Stimulated activated CD4-positive, alpha-beta T cell treated with anti-CD3 and anti-CD28 coated beads, Interleukin-12 subunit alpha, Interleukin-12 subunit beta, amount 100 ng/mL, for 48 hours (primary cell): ENCODE measurements at places on chromosomes 1 and 21.

DNA sequence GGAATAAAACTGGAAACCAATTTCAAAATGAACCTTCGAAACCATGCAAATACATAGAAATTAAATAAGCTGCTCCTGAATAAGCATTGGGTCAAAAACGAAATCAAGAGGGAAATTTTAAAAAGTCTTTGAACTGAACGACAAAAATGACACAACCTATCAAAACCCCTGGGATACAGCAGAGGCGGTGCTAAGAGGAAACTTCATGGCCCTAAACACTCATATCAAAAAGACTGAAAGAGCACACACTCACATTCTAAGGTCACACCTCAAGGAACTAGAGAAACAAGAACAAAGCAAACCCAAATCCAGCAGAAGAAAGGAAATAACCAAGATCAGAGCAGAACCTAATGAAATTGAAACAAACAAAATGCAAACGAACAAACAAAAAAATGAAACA, 85.2 kb upstream of the CDC42BPA start:
- DNase-seq = no peak

GRCh38 chr1:114755006-114755931, 2.5 kb downstream of the CSDE1 start:
- no peak for DNase-seq

DNA sequence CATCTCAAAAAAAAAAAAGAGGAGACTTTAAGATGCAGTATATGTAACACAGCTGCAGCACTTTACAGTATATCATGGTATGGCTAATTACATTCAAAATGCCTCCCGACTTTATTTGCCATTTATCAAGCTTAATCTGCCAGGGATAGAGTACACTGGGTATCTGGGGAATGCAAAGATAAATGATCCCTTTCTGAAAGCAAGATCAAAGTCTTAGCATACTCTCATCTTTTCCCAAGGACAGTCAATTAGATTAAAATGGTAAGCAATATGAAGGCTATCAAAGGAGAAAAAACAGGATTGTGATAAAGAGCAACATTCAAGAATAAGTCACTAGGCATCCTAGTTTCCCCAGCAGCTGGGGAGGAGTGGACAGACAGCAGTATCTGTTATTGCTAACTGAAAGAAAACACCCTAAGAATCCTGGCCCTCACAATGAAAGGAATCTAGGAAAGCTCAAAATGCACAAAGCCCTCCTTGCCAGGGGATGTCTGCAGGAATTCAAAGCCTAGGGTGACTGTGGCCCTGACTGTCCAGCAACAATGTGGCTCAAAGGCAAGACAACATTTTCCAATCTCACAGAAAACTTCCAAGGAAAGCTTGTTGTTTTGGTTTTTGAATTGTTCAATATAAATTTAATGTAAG, 56.7 kb upstream of the RAP1GAP start:
- no peak for DNase-seq

DNA sequence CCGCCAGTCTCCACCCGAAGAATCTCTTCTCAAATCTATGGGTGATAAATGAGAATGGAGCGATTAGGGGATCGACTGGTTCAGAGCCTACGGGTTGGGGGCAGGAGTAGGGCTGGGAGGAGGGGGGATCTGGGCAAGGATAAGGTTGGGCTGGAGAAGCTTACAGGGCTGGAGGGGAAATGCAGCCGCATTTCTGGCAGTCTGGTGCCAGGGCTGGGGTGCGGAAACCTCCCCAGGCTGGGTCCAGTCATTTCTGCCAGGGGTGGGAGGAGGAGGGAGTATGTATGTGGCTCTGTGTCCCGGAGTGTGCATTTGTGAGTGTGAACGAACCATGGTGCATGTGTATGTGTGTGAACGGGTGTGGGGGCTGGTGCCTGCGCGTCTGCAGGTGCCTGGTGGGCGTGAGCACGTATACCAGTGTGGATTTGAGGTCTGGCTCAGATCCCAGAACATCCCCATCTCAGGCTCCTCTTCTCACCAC, 10.2 kb downstream of the C1orf216 start:
- no peak for DNase-seq

DNA sequence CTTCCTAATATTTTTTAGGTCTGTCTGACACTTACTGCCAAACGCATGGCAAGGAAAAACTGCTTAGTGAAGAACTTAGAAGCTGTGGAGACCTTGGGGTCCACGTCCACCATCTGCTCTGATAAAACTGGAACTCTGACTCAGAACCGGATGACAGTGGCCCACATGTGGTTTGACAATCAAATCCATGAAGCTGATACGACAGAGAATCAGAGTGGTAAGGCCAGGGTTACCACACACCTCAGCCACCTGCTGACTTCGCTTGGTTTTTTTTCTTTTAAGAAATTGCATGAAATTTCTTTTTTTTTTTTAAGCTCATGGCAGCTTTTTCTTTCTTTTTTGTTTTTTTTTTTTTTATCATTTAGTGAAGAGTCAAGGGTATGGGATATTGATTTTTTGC, 17.2 kb downstream of the ATP1A1 start:
- no peak for DNase-seq

DNA sequence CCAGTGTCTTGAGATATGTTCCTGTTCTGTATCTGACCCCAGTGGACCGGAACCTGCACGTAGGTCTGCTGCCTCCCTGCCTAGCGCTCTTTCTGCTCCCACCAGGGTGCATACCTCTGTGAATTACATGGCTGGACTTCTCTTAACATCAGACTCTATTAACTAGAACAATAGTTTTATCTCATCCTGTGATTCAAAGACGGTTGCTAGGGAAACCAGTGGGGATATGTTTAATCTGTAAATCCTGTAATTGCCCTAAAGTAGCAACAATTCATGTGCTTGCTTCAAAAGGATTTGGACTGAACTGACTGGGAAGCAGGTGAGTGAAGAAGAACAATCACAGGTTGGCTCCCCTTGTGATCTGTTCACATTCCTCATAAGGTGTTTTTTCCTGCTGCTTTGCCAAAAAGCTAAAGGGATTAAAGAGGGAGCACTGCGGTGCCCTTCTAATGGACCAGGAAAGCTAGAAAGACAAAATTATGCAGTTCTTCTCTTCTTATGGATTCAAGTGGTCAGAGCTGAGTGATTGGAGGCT, 52.7 kb upstream of the DIRAS3 start:
- DNase-seq = no peak
